ENCODE measurements at places on chromosomes 1 and 21. TPM values are rescaled to one million over a fixed set of nuclear protein-coding genes. Genes with fewer than 3 reads are reported as not detected.

Gene KRTAP11-1
- not detected for total RNA-seq

- no peak for DNase-seq
Observed at GRCh38 chr1:225578251-225578977, 74.5 kb downstream of the ENAH start.

GRCh38 chr21:31395268-31395667, 51.2 kb upstream of the TIAM1 start:
- no peak for DNase-seq

Gene RUNX3
- not detected for total RNA-seq

GRCh38 chr1:200038981-200039848, 11.7 kb downstream of the NR5A2 start:
- DNase-seq = no peak

Gene CELA2B
- not detected for total RNA-seq
